Activated CD4-positive, alpha-beta T cell treated with anti-CD3 and anti-CD28 coated beads for 1 hour (primary cell): ENCODE measurements at places on chromosomes 2 and 18.

DNA sequence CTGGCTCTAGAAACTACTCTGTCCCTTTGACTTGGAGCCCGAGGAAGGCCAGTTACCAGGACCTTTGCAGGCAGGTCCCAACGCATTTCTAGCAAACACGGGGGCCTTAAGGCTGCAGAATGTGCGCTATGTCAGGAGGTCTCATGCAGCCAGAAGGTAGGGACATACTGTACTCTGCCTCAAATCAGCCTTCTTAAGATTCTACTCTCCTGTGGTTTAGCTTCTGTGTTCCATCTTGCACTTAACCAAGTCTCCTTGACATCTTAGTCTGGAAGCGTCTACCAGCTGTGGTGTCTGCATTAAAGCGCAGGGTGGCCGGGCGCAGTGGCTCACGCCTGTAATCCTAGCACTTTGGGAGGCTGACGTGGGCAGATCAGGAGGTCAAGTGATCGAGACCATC is 65.5 kb downstream of the STEAP3 start:
- DNase-seq, result no peak

DNA sequence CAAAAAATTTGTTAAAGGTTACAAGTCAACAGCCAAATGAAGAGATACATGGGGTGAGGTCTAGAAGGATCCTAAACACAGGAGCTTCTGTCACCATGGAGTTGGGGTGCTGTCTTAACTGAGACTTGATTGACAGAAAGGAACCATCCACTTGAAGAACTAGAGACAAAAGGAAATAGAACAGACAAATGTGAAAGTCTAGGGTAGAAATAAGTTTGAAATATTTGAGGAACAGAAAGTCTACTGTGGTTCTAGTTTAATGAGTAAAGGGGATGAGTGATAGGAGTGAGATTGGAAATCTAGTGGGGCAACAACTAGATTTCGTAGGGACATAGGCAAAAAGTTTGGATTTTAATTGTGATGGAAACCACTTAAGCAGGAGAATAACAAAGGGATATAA is 18.7 kb downstream of the RBBP8 start:
- DNase-seq, result no peak

- no peak for DNase-seq
Observed at GRCh38 chr18:44627280-44627679, 53.4 kb upstream of the SETBP1 start.

- no peak for DNase-seq
Observed at GRCh38 chr2:150484461-150485021, 2.9 kb downstream of the RND3 start.

DNA sequence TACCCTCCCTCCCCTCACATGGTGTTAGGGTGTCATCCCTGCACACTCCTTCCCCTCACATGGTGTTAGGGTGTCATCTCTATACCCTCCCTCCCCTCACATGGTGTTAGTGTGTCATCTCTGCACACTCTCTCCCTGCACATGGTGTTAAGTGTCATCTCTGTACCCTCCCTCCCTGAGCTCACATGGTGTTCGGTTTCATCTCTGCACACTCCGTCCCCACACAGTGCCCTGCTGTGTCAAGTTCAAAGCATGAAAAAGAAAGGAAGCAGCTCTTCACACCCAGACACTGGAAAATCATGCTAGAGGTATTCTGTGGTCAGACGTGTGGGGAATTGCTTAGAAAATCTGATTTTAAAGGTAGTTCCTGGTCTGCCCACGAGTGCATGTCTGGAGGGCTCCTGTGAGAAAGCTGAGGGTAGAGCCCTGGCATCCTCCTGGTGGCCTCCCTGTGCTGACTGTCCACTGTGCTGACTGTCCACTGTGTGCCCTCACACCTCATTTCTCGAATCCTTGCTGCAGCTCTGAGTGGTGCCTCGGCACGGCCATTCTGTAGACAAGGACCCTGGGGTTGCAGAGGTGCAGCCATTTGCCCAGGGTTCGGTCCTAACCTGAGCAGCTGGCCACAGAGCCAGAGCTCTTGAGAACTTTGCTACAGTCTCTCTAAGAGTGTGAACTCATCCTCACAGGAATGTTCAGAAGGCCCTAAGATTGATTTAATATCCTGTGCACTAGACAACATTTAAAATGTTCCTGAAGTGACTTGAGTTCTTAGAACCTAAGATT is 69.1 kb upstream of the NFATC1 start:
- no peak for DNase-seq

DNA sequence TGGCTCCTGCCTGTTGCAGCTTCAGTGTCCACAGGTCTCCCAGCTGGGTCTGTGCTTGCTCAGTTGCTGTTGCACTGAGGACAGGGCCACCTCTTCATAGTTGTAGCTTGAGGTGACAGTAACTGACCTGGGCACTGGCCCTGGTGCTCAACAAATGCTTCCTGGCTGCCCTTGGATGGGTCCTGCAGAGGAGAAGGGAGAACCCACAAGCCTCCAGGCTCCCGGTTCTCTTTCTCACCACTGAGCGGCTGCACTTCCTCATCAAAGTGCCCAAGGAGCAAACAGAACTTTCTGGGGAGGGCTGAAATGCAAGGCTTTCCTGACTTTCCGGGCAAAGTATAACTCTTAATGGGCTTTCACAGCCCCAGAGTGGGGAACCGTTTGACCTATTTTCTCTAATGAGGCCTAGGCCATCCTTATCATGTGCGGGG is 38.7 kb downstream of the LCT start:
- no peak for DNase-seq

DNA sequence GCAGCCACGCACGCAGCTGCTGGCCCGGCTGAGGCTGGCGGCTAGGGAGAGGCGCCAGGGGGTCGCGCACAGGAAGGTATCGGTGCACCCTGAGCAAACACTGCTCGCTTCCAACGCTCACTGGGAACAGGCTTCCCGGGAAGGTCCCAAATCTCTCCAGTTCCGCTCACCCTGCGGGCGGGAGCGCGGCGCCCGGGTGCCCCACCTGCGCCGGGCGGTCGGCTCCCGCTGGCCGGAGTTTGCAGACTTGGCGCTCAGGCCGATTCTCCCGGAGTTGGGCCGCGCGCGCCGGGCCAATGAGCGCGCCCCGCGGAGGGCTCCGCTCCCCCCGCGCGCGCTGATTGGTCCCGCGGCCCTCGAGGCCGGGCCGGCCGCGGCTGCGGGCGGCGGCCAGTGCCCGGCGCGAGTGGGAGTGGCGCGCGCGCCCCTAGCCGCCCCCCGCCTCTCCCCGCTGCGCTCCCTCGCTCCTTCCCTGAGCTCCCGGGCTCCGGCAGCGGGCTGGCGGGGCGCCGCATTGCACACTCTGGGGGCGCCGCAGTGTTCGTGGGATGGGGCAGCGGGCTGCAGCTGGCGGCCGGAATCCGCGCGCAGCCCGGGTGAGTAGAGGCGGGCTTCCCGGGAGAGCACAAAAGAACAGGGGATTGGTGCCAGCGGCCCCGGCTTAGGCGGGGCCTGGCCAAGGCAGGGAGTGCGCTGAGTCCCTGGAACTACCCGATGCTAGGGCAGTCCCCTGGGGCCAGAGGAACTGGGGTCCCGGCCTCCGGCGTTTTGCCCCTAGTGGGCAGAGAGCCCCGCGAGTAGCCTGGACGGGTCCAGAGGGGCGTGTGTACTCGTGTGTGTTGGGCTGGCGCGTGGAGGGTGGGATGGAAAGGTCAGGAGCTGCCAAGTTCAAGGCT is at the start of gene LYPD6:
Gene LYPD6, plus strand, starts transcription at position 461 of the 896 bp plus-strand sequence. CDS start 107,122 bp downstream, outside the sequence.
- no peak for DNase-seq

DNA sequence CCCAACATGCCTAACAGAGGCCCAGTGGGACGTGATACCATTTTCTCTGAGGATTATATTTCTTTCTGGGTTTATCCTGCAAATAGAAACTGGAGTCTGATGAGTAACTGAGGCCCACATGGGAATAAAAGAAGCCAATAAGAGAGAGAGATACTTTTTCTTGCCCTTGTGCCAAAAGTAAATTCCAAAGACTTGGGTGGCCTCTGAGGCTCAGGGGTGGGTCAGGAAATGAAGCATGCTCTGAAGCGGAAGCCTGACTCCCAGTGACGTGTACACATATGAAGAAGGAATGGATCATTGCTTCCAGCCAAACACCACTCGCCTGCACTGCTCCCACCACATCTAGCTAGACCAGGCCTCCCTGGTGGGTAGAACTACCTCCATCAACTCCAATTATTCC is 273.6 kb upstream of the NCKAP5 start:
- DNase-seq, result no peak

GRCh38 chr2:42137125-42137841 is 31.9 kb upstream of the EML4 start:
- DNase-seq, result no peak

DNA sequence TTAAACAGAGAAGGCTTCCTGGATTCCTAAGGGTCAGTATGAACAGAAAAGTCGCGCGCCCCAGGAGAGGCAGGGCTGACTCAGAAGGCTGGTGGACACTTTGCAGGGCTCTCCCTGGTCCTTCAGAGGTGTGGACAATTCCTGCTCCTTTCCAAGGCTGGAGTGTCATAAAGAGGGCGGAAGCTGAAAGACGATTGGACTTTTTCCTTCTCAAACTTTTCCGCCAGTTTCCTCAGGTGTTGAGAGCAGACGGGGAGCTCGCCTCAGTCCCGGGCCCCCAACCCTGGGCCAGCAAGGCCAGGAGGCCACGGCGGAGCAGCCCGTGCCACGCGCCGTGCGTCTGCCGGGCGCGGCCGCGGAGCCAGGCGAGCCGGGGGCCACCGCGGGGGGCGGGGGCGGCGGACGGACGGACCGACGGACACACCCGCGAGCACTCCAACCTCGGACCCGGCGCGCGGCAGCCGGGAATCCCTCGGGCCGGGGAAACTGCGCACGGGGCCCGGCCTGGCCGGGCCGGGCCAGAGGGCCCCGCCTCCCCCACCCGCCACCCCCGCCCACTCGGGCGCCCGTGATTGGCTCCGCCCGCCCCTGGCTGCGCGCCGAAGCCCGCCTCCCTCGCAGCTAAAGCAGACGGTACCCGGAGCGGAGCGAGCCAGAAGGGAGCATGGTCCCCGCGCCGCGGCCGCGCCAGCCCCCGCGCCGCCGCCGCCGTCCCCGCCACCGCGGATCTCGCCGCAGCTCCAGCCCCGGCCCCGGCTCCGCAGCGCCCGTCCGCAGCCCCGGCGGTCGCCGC is at the start of gene KLHL29:
Gene KLHL29, plus strand, starts transcription at position 629 of the 793 bp plus-strand sequence. CDS start 177,018 bp downstream, outside the sequence.
- peak; percentile 70 for DNase-seq

DNA sequence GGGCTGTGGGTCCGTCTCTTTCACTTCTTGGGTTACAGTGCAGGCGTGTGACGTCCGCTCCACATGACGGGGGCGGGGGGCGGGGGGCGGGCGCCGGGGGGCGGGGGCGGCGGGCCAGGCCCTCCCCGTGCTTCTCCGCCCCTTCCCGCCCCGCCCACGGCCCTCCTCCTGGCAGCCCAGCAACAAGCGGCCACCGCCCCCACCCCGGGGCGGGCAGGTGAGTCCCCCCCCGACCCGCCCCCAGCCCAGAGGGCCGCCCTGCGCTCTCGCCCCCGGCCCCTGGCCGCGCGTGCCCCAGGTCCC is 3.6 kb downstream of the ZNF516 start:
- DNase-seq, result peak; percentile 61

GRCh38 chr2:229930656-229931055 is 8.4 kb downstream of the FBXO36 start:
- DNase-seq, result no peak

- DNase-seq, result no peak
Observed at GRCh38 chr2:1972422-1972821, 228.1 kb upstream of the PXDN start.

DNA sequence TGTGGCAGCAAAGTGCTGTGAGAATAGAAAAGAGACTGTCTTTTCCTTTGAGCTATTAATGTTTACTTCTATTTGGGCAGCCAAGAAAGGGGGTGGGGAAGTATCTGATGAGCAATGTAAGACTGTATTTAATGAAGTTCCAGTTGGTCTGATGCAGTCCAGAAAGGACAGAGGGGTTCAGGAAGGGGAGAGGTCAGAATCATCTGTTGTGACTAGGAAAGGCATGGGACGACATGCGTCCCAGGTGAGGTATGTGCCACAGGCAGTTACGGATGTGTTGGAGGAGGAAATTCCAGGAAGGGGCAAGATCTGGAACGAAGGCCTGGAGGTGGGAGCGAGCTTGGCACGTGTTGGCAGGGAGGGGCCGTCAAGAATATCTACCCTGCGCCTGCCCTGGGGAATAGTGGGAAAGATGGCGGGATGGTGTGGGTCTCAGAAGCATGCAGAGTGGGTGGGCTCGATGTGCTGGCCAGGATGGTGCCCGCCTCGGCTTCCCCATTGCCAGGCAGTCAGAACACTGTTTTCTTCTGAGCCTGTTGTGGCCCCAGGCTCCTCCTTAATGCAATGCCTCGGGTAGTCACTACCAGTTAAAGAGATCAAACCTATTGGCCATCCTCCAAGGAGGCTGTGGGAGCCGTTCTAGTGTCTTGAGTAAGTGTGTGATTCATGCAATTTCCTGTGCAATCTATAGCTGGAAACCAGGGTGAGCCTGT is 57.8 kb upstream of the TXNDC2 start:
- no peak for DNase-seq

GRCh38 chr2:230924470-230925341 is at the start of gene GPR55:
GPR55 (minus strand) TSS chr2:230925242; CDS start chr2:230910962, 14,280 bp downstream.
- no peak for DNase-seq

DNA sequence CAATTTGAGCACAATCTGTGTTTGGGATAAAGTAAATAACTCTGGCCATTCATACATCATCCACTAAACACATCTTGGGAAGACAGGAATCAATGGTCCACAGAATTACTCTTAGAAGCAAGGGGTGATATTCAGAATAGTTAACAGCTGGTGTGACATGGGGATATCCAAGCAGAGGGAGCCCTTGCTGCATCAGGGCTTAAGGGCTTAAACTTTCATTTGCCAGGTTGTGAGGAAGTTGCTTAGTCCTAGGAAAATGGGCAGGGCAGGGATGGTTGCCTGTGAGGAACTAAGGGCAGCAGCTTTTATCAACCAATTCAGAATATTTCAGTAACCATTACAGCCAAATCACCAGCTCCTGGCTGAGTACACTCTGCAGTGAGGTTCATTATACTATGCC is 2.0 kb upstream of the ITGA6 start:
- DNase-seq, result no peak

DNA sequence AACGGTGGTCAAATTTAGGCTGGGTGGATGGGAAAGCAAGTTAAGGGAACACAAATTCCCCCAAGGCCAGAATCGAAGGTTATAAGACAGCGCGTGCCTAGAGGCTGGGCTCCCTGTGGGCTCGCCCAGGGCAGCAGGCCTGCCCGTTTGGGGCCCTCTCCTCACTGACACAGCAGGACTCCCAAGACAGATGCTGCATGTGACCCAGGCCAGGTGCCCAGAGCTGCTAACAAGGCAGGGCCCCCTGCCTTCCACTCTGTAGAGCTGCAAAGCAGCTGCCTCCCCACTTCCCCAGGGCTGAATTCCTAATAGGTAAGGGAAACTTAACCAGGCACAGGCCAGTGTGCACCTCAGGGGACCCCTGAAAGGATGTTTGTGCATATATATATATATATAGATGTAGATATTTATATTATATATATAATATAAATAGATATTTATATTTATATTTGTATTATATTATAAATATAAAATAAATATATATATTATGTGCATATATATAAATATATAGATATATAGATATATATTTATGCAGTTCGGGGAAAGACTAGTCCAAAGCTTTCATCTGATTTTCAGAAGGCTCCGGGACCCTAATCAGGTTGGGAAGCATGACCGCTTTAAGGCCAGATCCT is 43.7 kb downstream of the TMEM37 start:
- no peak for DNase-seq

- no peak for DNase-seq
Observed at GRCh38 chr2:105038383-105039061, 653 bp downstream of the MRPS9 start.

- DNase-seq, result no peak
Observed at GRCh38 chr2:99150706-99151105, 4.0 kb downstream of the TSGA10 start.

GRCh38 chr18:73942081-73942625 is 205.5 kb downstream of the FBXO15 start:
- no peak for DNase-seq

GRCh38 chr2:170723446-170723958 is 8.4 kb downstream of the SP5 start:
- no peak for DNase-seq
